Tongue (tissue), 3 donors: ENCODE measurements at places on chromosomes 7 and 10. TPM values are rescaled to one million over a fixed set of nuclear protein-coding genes. Genes with fewer than 3 reads are reported as not detected.

- DNase-seq: peak; percentile 37
These were observed 1.1 kb downstream of the SFMBT2 start for GRCh38 chr10:7409732-7410168.

ANKMY2 gene
- total RNA-seq: 33.5 TPM

RSU1 gene
- total RNA-seq: 75.7 TPM

NODAL gene
- 0.92 TPM for total RNA-seq

PNLIPRP3 gene
- total RNA-seq: not detected

PLXDC2 gene
- 54.1 TPM for total RNA-seq

GRCh38 chr10:90226517-90226916, 525.1 kb downstream of the KIF20B start:
- DNase-seq: no peak

- DNase-seq: no peak
These were observed 957.3 kb downstream of the XPNPEP1 start for GRCh38 chr10:108966005-108966404.

DNA sequence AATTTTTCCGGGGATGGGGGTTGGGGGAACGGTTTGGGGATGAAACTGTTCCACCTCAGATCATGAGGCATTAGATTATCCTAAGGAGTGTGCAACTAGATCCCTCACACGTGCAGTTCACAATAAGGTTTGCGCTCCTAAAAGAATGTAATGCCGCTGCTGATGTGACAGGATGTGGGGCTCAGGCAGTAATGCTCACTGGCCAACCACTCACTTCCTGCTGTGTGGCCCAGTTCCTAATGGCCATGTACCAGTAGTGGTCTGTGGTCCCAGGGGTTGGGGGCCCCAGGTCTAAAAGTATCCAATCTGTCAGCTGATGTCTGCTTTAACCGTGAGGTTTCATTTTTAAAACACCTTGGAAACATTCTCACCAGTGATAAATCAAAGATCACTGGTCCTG, 2.2 kb downstream of the STN1 start:
- DNase-seq: no peak

ST7 gene
- 32.0 TPM for total RNA-seq

GPR37 gene
- 4.6 TPM for total RNA-seq

BMPER gene
- total RNA-seq: 30.2 TPM

PLAU gene
- 37.8 TPM for total RNA-seq

DNA sequence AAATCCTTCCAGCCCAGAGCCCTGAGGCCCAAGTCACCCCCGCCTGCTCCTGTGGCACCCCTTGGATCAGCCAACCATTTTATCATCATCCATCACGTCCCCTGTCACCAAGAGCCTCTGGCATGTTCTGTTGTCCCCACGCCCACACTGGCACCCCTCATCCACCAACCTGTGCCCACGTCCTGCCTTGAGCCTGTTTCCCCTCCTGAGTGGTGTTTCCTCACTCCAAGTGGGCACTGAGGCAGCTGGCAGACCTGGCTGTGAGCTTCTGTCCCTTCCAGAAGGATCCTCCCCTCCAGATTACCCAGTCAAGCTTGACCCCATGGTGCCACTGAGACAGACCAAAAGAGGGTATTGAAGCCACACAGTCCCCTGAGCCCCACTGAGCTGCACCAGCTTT, 71.4 kb upstream of the ANTXRL start:
- DNase-seq: no peak

DNA sequence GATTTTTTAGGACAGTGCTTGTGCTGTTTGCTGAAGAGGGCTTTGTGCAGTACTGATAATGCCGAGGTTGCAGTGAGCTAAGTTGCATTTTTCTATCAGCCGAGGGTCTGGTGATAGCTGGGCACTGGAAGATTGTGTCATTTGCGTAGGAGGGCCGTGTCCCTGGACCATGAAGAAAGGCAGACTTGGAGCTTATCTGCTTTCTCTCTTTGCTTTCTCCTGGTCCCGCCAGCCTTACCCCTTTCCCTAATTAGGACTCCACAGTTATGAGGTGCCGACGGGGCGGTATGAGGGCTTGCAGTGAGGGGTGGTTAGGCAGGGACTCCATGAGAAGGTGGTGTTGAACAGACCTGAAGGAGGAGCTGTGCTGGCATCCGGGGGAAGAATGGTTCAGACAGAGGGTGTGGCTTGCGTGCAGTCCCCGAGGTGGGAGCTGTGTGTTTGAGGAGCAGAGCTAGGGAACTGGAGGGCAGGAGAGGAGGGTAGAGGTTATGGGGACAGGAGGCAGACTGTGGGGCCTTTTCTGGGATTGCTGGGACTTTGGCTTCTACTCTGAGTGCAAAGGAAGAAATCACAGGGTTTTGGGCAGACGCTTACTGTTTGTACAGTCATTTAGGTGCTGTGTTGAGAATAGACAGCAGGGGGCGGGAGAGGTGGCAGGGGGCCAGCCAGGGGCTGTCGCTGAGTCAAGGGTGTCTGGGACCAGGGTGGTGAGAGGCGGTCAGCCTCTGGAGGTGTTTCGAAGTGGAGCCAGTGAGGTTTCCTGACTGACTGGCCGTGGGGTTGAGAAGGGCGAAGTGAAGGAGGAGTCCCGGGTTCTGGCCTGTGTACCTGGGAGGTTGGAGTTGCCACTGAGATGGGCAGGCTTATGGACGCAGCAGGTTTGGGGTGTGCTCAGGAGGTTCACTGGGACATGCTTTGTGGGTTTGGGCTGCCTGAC, 43.4 kb downstream of the PRF1 start:
- DNase-seq: peak; percentile 54

DNA sequence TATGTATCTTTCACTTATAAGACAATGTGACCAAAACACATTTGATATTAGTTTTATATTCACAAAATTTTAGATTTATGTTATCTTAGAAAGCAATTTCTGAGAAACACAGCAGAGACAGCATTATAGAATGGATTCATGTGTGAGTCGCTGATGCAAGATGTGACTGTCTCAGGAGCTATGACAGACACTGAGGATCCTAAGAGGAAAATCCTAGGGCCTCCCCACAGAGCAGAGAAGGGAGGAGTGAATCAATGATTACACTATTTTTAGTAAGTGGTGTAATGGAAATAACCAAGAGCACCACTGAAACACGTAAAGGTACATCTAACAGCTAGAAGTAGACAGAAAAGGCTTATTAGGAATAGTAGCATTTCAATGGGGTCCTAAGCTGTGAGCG, 204.0 kb upstream of the PTN start:
- no peak for DNase-seq

DNA sequence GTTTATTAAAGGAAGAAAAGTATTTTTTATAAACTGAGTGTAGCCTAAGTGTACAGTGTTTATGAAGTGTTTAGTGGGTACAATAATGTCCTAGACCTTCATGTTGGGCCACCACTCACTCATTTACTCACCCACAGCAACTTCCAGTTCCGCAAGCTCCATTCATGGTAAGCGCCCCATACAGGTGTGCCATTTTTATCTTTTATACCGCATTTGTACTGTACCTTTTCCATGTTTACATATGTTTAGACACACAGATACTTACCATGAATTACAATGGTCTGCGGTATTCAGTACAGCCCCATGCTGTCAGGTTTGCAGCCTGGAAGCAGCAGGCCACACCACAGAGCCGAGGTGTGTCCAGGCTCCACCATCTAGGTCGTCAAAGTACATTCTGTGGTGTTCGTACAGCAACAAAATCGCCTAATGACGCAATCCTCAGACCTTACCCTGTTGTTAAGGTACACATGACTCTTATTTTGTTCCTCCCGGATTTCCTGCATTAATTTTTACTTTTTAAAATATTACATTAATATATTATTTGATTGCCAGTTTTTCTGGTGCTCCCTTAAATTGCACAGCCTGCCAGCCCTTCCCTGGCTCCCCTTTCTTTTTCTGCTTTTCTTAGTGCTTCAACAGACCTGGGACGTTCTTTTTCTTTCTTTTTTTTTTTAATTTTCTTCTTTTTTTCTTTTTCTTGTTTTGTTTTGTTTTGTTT, 881 bp upstream of the SSBP1 start:
- DNase-seq: peak; percentile 3

STYXL1 gene
- 17.6 TPM for total RNA-seq

- no peak for DNase-seq
These were observed 59.8 kb upstream of the PDSS1 start for GRCh38 chr10:26637521-26638275.

GRCh38 chr7:111846898-111847297, 284.6 kb upstream of the IMMP2L start:
- no peak for DNase-seq

DNA sequence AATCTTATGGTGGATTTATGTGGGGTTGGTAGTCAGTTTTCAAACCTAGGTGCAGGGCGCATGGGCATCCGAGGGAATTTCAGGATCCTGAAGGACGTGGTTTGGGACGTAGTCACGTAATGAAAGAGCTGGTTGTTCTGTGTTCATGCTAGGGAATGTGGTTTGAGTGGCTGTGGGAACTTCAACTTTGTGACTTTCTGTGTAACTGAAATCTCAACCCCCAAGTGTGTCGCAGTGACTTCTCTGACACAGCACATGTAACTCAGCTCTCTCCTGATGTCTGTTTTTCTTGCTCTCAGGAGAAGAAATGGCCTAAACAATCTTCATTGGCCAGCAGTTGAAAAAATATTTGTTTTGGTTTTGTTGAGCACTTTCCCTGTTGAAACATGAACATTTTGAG, 199.0 kb downstream of the PTEN start:
- no peak for DNase-seq

LRRC18 gene
- total RNA-seq: not detected

GRCh38 chr10:51606825-51607462, 92.5 kb downstream of the CSTF2T start:
- DNase-seq: no peak

DNA sequence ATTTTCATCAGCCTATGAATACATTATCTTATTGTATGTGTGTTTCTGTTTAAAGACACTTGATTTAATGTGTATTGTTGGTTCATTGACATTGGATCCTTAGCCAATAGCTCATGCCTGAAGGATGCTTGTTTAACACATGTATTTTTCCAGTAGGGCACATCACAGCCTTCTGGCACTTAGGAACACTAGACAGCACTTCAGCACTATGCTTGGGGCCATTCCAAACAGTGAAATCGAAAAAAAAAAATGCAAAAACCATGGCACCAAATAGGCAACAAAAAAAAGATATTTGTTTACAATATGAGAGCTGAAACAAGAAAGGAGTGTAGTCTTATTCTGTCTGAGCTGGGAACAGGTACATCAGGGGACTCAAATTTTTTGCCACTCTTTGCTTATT, 262.8 kb downstream of the SLC25A13 start:
- DNase-seq: no peak

- DNase-seq: no peak
These were observed 11.0 kb upstream of the ZNF853 start for GRCh38 chr7:6604458-6604857.

DNA sequence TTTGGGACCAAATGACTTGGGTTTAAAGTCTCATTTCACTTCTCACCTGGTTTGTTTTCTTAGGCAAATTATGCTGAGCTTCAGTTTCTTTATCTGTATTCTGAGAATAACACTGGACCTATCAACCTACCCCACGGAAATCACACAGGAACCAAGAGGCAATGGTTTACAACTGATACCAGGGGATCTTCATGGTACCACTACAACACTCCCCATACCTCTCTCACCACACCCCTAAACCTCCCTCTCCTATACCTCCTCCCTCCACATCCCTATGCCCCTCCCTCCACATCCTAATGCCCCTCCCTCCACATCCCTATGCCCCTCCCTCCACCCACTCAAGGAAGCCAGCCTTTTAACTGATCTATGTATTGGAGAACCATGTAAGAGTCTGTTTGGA, 9.9 kb downstream of the FAM204A start:
- no peak for DNase-seq

DNA sequence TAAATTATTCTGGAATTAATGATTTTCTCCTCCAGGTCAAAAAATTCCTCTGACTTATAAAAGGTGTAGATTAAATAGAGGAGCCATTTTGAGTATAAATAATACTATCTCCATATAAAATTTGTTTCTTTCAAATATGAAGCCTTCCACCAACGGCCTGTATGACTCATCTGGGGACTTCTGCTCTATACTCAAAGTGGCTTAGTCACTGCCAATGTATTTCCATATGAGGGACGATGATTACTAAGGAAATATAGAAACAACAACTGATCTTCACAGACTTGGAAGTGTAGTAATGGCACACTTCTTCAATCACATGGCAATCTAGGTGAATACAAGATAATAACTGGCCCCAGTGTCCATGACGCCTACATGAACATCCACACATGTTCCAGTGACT, 335.6 kb upstream of the HGF start:
- no peak for DNase-seq

- no peak for DNase-seq
These were observed 54.9 kb upstream of the ZNF800 start for GRCh38 chr7:127447326-127447945.

- peak; percentile 43 for DNase-seq
These were observed 148.2 kb downstream of the CELF2 start for GRCh38 chr10:11165591-11166543.

DNA sequence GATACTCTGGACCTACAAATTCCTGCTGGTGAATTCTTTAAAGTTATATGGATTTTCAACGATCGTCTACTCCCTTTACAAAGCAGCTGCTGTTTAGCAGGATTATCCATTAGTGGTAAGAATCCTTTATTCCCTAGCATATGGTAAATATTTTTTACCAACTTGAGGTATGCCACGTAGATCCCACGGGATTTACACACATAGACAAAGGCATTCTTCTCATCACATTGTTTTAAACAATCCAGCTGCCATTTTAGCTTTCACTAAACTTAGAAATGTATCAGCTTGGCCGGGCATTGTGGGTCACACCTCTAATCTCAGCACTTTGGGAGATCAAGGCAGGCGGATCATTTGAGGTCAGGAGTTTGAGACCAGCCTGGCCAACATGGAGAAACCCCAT, 148.0 kb upstream of the SH2B2 start:
- DNase-seq: no peak

- no peak for DNase-seq
These were observed 272.5 kb downstream of the NEBL start for GRCh38 chr10:20624642-20625041.

EPO gene
- total RNA-seq: not detected

- no peak for DNase-seq
These were observed 257.7 kb downstream of the SNX13 start for GRCh38 chr7:17682586-17682985.

DNA sequence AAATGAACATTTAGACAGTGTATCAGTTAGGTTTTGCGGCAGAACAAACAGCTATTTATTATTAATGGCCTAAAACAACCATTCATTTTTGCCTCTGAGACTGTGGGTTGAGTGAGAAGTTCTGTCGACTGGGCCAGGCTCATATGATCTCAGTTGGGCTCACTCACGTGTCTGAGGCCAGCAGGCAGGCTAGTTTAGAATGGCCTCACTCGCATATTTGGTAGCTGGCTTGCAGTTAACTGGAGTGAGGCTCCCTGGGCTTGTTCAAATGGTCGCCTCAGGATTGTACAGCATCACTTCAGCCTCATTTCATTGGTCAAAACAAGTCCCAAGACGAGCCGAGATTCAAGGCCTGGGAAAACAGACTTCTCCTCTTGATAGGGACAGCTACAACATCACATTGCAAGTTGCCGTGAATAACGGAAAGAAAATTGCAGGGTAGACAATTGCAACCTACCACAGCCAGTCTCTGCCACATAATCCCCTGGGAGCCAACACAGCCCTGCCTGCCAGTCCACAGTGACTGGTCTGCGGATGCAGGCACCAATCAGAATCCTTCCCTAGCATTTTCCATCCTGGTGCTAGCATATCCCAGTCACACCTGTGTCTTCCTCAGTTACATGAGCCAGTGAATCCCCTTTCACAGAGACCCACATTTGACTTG, 23.1 kb upstream of the PPIF start:
- DNase-seq: no peak

SEMA3A gene
- total RNA-seq: 16.1 TPM
